A549 treated with DMSO at 1 μM for 4 hours (cell line): ENCODE measurements at places on chromosomes 16 and 17. TPM values are rescaled to one million over a fixed set of nuclear protein-coding genes. Genes with fewer than 3 reads are reported as not detected.

EVI2B gene
- 0.05 to 0.11 TPM (median 0.10 TPM) in 5 replicates for total RNA-seq

DGKE gene
- total RNA-seq, result 3.8 to 5.2 TPM (median 4.4 TPM) in 5 replicates

PIPOX gene
- total RNA-seq, result 0.06 to 0.30 TPM (median 0.29 TPM) in 3 of 5 replicates, not detected in the others

C16orf74 gene
- 12.2 to 16.5 TPM (median 15.1 TPM) in 5 replicates for total RNA-seq

GNAO1 gene
- total RNA-seq, result 0.25 to 0.62 TPM (median 0.44 TPM) in 5 replicates

TRIM47 gene
- 138 to 179 TPM (median 144 TPM) in 5 replicates for total RNA-seq

ZNF785 gene
- total RNA-seq, result not detected in 5 replicates

MLKL gene
- 22.8 to 28.0 TPM (median 25.6 TPM) in 5 replicates for total RNA-seq

ARHGDIG gene
- total RNA-seq, result 1.9 to 3.1 TPM (median 2.4 TPM) in 5 replicates

TBC1D3C gene
- 0.06 TPM in 1 of 5 replicates, not detected in the others for total RNA-seq

ABCC11 gene
- total RNA-seq, result 0.11 to 0.24 TPM (median 0.13 TPM) in 5 replicates

HOXB4 gene
- 0.08 to 0.18 TPM (median 0.16 TPM) in 5 replicates for total RNA-seq

SEZ6L2 gene
- 20.8 to 24.4 TPM (median 21.7 TPM) in 5 replicates for total RNA-seq

VTN gene
- total RNA-seq, result 17.2 to 27.4 TPM (median 19.3 TPM) in 5 replicates

TP53TG3 gene
- total RNA-seq, result 0.17 to 1.1 TPM (median 0.42 TPM) in 4 of 5 replicates, not detected in the other

KRTAP9-4 gene
- total RNA-seq, result not detected in 5 replicates
